GM23248 (cell line): ENCODE measurements at places on chromosomes 7 and 10.

DNA sequence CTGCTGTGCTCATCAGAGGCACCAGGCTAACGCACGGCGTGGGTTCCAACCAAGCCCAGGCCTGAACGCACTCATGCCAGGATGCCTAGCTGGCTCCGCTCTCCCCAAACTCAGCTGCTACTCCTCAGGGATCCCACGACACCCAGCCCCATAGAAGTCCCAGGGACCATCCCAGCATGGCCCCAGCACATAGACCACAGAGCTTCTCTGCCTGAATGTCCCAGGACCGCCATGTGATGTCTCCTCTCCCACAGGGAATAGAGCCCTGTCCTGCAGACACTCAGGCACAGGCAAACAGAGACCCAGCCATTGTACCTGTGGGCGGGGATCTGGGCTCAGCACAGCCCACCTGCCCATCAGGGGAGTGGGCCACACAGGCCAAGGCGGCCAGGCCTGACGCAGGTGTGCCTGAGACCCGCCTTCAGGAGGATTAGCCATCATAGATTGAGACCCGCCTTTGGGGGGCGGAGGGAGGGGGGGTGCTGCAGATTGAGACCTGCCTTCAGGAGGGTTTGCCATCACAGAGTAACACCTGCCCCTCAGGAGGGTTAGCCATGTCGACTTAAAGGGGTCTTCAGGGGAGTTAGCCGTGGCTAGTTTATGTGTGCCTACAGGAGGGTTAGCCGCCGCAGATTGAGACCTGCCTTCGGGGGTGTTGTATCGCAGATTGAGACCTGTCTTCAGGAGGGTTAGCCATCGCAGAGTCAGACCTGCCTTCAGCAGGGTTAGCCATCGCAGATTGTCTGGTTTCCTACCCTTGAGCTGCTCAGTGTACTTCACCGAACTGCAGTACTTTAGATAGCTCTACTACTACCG, 29.0 kb downstream of the RASGEF1A start:
- no peak for DNase-seq

DNA sequence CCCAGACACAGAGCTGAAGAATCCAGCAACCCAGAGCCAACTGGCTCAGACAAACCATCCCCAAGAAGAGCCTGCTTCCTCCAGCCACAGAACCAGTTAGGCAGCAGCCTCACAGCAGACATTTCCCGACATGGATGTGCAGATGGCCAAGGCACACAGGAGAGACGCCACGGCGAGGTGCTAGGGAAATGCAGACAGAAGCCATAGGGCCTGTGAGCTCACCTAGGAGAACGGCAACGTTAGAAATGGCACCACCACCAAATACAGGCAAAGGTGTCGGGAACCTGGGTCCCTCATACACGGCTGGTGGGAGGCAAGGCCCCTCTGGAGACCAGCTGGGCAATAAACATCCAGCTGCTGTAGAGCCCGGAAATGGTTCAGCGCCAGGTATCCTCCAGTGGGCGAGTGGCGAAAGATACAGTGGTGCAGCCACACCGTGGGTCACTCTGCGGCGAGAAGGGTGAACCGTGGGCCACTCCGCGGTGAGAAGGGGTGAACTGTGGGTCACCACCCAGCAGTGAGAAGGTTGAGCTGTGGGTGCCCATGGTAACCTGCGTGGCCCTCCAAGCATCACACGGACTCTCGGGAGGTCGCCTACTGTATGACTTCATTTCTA, 31.2 kb downstream of the JAKMIP3 start:
- no peak for DNase-seq

DNA sequence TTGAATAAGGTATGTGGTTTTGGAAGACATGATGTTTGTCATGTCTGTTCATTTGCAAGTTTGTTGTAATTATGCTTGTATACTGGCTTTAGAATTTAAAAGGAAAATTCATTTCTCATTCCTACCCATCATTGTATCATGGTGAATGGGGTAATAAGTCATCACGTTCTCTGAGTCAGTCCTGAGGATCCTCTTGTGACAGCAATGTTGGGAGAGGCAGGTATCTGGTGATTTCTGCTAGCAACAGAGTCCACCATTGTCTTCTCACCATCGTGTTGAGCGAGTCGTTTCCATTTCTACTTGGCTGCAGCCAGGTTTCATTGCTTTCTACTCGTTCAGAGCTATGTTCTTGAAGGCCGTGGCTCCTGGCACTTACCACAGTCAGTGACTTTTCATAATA, 16.3 kb downstream of the CUL1 start:
- no peak for DNase-seq

DNA sequence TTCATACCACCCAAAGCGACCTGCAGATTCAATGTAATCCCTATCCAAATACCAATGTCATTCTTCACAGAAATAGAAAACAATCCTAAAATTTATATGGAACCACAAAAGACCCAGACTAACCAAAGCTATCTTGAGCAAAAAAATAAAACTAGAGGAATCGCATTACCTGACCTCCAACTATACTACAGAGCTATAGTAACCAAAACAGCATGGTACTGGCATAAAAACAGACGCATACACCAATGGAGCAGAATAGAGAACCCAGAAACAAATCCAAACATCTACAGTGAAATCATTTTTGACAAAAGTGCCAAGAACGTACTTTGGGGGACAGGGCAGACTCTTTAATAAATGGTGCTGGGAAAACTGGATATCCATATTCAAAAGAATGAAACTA, 16.9 kb upstream of the CUL1 start:
- DNase-seq, result no peak

GRCh38 chr10:75978213-75978612, 546.8 kb downstream of the LRMDA start:
- DNase-seq, result no peak

DNA sequence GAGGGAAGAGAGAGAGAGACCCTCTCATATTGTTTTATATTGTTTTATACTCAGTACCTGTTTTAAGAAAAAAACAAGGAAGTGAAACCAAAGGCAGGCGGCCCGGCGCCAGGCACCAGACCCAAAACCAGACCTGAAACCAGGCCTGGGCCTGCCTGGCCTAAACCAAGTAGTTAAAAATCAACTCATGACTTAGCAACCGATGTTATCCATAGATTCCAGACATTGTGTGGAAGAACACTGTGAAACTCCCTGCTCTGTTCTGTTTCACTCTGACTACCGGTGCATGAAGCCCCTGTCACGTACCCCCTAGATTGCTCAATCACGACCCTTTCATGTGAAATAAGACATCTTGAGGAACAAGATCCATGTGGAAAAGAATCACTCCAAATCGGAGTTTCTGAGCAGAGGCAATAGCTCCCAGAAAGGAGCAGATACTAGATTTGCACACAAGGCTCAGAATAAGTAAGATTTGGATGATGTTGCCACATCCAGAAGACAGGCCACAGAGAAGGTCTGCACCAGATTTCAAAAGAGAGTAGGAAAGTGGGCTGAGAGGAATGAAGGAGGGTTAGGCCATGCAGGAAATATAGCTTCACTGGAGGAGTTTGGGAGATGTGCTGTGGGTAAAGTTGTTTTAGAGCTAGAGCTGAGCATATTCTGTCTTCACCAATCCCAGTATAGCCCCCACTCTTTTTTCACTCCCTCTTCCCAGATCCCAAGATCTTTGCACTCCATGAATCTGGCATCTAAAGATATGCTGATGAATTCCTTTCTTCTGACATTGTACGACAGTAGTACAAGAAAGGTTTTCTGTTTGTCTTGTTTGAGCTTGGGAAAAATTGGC, 8.8 kb upstream of the ZNF248 start:
- DNase-seq, result no peak

DNA sequence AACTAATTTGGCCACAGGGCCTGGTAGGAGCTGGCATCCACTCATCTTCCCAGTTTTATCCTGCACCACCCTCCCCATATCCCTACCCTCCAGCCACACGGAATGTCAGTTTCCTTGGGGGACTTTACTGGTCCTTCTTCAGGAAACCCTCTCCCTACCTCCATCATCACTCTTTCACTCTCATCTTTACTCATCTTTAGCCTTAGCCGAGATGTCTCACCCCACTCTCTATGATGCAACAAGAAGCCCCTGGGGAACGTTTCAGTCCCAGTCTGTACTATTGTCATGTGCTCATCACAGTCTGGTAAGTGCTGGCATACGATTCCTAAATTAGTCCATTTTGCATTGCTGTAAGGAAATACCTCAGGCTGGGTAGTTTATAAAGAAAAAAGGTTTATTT, 34.9 kb upstream of the TMEM248 start:
- peak; percentile 22 for DNase-seq

DNA sequence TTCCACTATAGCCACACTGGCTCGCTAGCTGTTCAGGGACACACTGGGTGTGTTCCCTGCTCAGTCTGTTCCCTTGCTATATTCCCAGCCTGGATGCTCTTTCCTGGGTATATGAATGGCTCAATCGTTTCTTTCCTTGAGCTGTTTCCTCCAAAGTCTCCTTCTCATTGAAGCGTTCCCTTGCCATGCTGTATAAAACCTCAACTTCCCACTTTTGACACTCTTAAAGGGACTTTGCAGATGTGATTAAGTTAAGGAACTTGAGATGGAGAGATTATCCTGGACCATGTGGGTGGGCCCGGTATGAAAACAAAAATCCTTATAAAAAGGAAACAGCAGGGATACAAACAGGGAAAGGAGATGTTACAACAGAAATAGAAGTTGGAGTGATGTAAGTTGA, 973.1 kb downstream of the LRMDA start:
- DNase-seq, result no peak

DNA sequence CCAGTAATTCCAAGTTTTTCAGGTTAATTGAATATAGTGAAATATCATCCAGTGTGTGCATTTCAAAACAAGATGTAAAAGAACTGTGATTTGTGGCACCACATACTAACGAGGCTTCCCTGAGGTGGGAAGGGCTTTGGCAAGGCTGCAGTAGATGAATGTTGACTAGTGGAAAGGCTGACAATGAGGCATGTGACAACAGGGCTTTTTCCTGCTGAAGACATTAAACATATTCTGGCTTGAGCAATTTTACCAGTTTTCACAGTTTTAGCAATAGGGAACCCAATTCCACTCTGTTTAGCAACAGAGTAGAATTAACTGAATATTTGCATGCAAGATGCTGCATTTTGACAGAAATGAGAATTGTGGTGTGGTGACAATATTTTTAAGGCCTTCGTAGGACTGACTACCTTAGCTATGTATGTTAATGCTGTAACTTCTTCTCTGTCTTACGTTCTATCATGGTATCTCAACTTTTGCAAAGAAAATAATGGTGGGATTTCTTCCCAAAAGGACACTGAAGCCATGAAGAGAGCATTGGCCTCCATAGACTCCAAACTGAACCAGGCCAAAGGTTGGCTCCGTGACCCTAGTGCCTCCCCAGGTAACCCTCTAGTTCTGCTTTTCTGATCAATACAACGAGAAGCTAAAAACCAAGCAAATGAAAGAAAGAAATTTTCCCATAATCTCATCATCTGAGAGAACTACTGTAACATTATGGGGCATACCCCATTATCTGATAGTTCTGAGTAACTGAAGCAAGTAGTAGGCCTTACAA, 68.5 kb downstream of the AP3M1 start:
- peak; percentile 50 for DNase-seq

- peak; percentile 68 for DNase-seq
These were observed 248.9 kb downstream of the COBL start for GRCh38 chr7:51067757-51068156.

DNA sequence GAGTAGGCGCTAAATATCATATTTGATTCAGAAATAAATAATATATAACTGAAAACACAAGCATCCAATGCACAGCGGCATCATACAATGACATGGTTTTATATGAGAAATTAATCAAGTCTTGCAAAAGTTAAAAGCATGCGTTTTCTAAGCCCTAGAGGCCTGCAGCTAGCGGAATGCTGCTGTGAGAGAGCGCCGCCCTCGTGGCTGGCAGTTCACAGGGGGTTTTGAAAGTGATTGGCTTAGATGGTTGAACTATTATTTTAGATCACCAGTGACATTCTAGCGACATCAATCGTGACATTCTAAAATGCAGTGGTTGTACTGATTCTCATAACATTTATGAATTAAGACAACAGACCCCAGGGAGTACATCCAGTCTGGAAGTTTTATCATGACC, 235.2 kb upstream of the MGMT start:
- no peak for DNase-seq

DNA sequence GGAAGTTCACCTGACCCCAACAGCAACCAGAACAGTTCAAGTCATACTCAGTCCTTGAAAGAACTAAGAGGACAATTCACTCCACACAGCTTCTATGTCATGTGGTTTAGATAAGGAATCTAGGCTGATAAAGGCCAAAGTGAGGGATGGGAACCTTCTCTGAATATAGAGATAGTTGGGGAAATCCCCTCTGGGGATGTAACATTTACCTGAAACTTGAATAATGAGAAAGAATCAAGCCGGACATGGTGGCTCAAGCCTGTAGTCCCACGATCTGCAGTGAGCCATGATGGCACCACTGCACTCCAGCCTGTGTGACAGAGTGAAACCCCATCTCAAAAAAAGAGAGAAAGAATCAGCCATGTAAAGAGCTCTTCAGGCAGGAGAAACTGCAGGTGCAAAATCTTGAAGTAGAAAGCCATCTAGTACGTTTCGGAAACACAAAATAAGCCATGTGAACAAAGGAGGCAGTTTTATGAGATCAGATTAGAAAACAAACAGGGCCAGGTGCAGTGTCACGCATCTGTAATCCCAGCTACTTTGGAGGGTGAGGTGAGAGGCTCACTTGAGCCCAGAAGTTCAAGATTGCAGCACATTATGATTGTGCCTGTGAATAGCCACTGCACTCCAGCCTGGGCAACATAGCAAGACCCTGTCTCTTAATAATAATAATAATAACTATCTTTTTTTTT, 4.5 kb upstream of the DNMBP start:
- no peak for DNase-seq

DNA sequence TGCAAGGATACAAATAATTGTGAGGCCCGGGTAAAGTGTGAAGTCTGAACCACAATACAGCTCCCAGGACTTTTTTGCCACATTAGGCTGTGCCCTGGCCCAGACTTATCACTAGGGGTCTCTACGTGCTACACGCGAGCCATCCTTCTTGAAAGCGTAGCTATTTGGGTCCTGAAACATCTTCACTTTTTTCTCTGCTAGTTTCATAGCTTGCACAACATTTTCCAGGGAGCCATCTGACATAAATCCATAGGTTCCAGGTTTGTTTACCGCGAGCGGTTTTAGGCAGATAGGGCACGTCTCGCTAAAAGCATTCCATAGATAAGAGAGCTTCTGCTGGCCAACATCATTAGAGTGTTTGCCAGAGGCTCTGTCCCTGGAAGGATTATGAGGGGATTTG, 226.5 kb downstream of the RPS24 start:
- DNase-seq, result no peak

DNA sequence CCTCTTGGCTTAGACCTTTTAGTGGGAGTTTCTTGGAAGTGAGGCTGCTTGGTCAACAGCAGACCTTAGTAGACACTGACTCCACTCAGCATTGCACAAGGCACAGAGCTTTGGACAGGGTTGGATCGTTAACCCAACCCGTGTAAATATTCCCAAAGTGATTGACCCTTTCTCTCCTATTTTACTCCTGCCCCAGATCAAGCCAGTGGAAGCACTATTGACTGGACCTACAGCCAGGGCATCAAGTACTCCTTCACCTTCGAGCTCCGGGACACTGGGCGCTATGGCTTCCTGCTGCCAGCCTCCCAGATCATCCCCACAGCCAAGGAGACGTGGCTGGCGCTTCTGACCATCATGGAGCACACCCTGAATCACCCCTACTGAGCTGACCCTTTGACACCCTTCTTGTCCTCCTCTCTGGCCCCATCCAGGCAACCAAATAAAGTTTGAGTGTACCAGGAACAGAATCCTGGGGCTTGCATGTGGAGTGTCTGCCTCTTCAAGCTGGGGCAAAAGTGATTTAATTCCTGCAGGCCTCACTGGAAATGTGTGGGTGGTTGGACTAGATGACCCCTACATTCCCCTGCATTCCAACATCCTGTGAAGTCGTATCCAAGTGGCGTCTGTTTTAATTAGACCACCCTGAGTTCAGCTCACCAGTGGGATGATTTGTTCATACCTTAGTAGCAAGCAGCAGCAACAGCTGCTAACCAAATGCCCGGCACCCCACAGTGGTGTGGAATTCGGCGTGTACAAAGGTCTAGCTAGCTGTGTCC, 7.5 kb downstream of the CPA1 start:
- no peak for DNase-seq
